ENCODE measurements at places on chromosomes 5 and 9. TPM values are rescaled to one million over a fixed set of nuclear protein-coding genes. Genes with fewer than 3 reads are reported as not detected.

ANKRD55 gene
- total RNA-seq: 10.2 TPM

RNF183 gene
- total RNA-seq: not detected

DNA sequence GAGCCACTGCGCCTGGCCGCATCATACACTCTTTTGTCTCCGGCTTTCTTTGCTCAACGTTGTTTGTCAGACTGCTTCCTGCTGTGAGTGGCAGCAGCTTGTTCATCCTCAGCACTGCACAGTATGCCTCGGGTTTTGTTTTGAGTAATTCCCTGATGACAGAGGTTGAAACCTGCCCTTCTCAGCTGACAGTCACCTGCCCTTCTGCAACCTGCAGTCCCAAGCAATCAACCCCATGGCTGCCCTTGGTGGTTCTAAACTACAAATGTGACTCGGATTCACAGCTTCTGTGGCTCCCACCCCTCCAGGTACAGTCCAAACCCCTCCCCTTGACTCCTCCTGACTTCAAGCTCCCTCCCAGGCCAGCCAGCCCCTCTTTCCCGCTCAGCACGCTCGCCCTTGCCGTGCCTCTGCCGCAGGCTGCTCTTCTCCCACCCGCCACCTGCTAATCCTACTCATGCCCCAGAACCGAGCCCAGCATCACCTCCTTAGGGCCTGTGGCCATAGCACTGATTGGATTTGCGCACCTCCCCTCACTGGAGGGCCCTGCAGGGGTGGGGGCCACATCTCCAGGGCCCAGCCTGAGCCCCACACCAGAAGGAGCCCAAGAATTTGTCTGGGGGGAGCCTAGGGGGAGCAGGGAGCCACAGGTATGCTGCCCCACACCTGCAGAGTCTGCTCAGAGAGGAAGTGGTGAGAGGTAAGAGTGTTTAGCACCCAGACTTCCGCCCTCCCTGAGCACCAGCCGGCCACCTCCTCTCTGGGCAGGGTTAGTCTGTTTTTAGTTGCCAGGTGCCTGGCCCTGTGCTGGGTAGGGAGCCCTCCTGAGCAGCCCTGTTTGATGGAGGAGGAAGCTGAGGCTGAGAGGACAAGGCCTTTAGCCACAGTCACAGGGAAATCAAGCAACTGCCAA is 10.1 kb downstream of the EEIG1 start:
- DNase-seq: peak; percentile 59

SVEP1 gene
- not detected for total RNA-seq

GRCh38 chr5:174311531-174312269 is 266.2 kb downstream of the NSG2 start:
- DNase-seq: peak; percentile 50

RNF180 gene
- total RNA-seq: not detected

- DNase-seq: no peak
Measured at GRCh38 chr5:31247381-31247780, 53.9 kb downstream of the CDH6 start.

- DNase-seq: no peak
Measured at GRCh38 chr5:72245951-72246532, 74.0 kb downstream of the MRPS27 start.

DNA sequence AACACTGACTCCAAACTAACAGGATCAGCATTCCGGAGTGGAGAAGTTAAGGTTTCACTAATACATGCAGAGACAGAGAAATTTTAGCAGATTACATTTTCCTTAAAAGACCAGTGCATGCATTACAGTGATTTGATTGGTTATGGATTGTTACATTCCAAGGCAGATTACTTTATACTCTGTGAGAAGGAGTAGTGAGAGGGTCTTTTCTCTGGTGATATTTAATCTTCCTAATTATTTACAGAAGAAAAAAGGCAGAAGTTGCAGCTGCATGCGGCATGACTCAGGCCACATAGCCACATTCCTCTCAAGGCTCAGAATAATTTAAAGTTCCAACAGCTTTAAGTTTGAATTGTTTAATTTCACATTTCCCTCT is 53.0 kb upstream of the PDZD2 start:
- no peak for DNase-seq

GRCh38 chr9:18786911-18787650 is 245.9 kb downstream of the SAXO1 start:
- no peak for DNase-seq

DNA sequence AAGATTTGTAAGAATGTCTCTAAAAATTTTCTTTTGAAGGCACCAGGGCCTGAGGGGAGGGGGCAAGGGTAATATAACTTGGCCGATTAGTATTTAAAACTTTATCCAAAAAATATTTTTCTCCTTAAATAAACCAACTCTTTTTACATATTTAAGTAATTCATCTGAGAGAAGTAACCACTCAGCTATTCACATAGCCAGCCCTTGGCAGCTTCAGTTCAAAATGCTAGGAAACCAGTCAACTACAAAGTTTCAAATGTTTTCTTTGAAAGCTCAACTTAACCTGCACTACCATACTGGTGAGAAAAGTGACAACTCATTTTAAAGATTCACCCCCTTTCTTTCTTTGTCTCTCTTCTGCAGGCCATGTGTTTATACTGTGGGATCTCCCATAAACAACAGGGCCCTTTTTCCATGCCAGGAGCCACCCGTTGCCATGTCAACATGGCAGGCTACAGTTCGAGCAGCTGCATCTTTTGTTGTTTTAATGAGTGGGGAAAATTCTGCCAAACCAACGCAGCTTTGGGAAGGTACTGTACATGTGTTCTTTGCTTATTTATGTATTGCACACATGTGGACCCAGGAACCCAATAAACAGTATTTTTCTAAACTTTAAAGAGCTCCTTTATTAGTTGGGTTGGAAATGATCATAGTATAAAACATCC is 46.3 kb downstream of the AOPEP start:
- no peak for DNase-seq

DNA sequence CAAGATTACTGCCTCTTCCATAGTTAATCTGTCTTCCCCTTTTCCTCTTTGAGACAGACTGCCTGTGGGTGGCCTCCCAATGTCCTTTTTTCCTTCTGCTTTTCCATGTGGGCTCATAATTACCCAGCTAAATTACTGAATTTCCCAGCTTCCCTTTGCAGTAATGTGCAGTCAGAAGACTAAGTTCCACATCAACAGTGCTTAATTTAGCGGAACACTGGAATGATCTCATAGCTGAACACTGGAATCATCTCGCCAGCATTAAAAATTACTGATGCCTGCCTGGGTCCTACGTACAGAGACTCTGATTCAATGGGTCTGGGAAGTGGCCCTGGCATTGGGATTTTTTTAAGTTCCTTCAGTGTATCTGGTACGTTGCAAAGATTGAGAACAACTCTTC is 84.3 kb downstream of the DNAH5 start:
- no peak for DNase-seq

GRCh38 chr5:42855811-42856210 is 44.1 kb upstream of the SELENOP start:
- DNase-seq: no peak

CORO2A gene
- 6.8 TPM for total RNA-seq

All from CD4-positive, alpha-beta T cell (primary cell).